ENCODE measurements at places on chromosomes 1 and 21. TPM values are rescaled to one million over a fixed set of nuclear protein-coding genes. Genes with fewer than 3 reads are reported as not detected.

DNA sequence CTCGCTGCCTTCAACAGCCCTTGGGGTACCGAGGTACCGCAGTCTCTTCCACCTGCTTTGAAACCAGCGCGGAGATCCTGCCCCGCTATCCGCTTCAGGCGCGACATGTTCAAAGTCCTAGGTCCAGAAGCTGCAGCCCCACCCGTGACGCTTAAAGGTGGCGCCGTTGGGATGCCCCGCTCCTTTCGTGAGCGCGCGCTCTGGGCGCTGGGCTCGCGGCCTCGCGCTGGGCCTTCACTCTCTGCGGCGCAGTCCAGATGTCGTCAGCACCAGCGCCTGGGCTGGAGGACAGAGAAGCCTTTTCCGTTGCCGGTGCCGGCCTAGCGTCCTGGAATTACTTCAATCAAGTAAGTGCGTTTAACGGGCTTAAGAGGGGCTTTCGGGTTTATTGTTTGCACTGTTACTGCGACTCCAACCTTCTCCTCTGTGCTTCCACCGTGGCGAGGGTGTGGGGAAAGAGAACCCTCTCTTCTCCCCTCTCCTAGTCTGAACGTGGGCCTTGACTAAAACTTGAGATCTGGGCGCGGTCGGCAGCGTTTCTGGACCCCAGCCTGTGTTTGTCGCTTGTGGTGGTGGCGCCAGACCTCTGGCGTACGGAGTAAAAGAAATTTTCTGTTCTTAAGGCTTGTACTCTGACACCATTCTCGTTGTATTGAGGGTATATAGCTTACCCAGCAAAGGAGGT lies at the start of gene LRRC40:
Gene LRRC40 (minus strand): TSS at position 146 of the 685 bp plus-strand sequence. CDS start 39 bp downstream, at position 107.
- peak; percentile 99 for DNase-seq

GRCh38 chr1:15422871-15423270 lies 13.2 kb downstream of the EFHD2 start:
- DNase-seq, result no peak

GRCh38 chr1:242754125-242754524 lies 229.6 kb upstream of the PLD5 start:
- DNase-seq, result no peak

- DNase-seq, result no peak
These were observed 59.9 kb upstream of the CDC42BPA start for GRCh38 chr1:227378181-227378580.

DNA sequence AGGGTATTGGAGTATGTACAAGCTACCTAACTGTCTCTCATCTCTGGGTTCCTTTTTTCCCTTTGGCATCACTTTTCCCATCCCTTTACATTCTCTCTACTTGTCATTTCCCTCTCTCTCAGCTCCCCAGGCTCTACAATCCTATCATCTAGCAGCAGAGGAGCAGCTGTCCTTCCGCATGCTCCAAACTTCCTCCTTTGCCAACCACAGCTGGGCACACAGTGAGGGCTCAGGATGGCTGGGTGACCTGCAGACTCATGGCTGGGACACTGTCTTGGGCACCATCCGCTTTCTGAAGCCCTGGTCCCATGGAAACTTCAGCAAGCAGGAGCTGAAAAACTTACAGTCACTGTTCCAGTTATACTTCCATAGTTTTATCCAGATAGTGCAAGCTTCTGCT lies 561 bp downstream of the CD1E start:
- no peak for DNase-seq

- DNase-seq, result no peak
These were observed 31.1 kb downstream of the NHLH2 start for GRCh38 chr1:115809847-115810246.

DNA sequence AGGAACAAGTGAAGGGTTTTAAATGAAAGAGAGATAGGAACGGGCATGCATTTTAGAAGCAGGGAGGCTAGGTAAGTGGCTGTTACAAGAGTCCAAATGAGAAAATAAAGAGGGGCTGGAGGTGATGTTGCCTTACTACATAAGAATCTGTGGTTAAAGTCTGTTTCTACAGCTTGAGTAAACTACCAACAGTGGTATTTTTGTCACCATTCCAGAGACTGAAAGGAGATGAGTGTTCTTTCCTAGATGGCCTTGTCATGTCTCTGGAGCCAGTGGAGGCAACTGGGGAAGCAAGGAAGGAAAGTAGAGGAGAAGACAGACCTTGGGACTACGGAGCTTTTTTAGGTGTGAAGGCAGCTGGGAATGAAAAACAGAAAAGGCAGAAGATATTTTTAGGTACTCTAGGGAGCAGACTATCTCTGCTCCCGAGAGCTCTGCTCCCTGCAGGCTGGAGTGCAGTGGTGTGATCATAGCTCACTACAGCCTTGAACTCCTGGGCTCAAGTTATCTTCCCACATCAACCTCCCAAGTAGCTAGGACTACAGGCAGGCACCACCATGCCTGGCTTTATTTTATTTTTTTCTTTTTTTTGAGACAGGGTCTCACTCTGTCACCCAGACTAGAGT lies 12.2 kb downstream of the HDAC1 start:
- DNase-seq, result no peak

DNA sequence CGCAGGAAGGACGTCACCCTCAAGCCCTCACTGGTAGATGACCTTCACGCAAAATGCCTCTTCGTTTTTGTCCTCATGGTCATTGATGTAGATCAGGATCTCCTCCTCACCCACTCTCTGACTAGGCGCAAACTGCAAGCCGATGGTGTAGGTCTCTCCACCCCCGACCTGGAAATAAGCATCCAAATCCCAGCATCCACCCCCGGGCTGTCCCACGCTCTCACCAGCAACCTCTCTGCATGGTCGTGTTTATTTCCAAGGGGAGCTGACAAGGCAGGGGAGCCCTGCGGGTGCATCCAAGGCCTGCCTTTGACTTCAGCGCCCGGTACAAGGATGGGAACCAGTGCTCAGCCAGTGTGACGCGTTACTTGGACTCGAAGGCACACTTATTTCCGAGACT lies 129.0 kb downstream of the NPHP4 start:
- no peak for DNase-seq

DNA sequence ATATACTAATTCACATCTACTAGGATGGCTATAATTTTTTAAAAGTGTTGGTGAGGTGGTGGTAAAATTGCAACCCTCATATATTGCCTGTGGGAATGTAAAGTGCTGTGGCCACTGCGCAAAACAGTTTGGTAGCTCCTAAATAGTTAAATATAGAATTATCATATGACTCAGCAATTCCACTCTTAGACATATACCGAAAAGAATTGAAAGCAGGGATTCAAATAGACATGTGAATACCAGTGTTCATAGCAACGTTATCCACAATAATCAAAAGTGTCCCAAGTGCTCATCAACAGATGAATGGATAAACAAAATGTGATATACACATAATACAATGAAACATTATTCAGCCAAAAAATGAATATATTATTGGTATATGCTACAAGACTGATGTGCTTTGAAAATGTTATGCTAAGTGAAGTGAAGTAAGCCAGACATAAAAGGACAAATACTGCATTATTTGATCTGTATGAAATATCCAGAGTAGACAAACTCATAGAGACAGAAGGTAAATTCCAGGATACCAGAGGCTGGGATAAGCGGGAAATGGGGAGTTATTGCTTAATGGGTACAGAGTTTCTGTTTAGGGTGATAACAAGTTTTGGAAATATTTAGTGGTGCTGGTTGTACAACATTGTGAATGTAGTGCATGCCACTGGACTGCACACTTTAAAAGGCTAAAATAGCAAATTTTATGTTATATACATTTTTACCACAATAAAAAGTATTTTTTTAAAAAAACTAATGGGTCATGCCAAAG lies 342.5 kb downstream of the SEC16B start:
- DNase-seq, result no peak

DNA sequence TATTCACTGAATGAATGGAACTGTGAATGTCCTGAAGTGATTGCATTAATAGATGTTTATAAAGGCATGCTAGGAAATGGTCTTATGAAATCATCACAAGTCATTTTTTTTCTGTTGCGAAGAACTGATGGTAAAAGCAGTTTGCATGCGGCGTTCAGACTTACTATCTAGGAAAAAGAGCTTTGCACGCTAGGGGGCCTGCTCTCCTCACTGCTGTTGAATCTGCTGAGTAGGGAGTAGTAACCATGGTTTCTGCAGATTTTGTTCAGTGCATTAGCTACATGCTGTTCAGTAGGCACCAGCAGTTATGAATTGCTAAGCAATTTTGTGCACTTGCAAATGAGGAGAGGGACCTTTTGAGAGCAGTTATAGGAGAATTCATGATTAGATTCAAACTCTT lies 57.9 kb downstream of the CENPF start:
- DNase-seq, result peak; percentile 85

DNA sequence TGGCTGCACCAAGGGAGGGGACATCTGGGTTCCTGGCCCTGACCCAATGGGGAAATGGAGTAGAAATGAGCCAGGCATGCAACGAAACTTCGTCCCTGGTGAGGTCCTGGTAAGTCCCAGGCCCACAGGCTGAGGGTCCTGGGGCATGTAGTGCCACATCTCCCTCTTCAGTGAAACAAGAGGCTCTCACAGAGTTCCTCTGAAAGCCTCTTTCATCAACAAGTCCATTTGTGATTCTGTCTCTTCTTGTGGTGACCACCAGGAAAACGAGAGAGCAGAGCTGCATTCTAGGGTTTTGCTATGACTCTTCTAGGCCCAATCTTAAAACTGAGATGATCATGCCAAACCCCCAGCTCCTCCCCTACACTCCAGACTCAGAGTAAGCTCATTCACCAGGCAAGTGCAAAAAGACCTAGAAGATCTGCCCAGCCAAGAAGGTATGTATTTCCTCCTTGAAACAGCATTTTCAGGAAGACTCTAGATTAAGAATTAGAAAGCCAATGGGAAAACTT lies 24.3 kb upstream of the RNF220 start:
- no peak for DNase-seq

GRCh38 chr1:26799479-26800142 lies 11.9 kb downstream of the PIGV start:
- peak; percentile 90 for DNase-seq

DNA sequence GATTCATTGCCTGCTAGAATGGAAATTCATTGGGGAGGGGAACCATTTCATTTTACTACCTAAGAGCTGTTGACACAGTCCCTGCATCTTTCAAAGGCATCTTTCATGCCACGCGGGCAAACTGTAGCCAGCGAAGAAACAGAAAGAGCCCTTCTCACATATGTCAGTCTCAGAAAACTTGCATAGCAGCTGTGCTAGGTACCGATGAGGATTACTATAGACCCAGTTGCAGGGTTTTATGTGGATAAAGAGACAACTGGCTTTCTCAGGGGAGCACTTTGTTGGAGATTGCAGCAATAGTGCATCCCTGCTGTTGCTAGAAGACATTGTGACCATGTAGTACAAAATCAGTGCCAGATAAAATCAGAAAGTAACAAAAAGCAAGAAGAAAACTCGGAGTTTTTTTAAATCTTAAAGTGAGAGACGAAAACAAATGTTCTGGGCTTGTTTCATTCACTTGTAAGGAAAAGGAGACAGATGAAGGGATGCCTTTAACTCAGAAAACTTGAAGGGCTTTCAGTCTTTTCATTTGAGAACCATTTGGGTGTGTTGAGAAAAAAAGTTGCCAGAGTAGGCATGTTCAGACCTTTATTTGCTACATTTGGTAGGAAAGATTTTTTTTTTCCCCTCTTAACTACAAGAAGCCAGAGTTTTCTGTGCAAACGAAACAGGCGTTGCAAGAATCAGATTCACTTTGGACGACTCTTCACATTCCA lies 804.1 kb downstream of the USP25 start:
- DNase-seq, result no peak

Gene CYP4A22
- 0.14 TPM for total RNA-seq

Gene UBE2U
- total RNA-seq, result not detected

Gene PRDM16
- total RNA-seq, result 36.5 TPM

Gene JAM2
- total RNA-seq, result 57.1 TPM

Gene GPR89B
- 9.7 TPM for total RNA-seq

Gene LMOD1
- 25.1 TPM for total RNA-seq

Gene VHLL
- total RNA-seq, result not detected
